ENCODE measurements at places on chromosomes 12 and 14.

GRCh38 chr14:48925184-48925583 lies 661.0 kb downstream of the RPS29 start:
- no peak for DNase-seq

DNA sequence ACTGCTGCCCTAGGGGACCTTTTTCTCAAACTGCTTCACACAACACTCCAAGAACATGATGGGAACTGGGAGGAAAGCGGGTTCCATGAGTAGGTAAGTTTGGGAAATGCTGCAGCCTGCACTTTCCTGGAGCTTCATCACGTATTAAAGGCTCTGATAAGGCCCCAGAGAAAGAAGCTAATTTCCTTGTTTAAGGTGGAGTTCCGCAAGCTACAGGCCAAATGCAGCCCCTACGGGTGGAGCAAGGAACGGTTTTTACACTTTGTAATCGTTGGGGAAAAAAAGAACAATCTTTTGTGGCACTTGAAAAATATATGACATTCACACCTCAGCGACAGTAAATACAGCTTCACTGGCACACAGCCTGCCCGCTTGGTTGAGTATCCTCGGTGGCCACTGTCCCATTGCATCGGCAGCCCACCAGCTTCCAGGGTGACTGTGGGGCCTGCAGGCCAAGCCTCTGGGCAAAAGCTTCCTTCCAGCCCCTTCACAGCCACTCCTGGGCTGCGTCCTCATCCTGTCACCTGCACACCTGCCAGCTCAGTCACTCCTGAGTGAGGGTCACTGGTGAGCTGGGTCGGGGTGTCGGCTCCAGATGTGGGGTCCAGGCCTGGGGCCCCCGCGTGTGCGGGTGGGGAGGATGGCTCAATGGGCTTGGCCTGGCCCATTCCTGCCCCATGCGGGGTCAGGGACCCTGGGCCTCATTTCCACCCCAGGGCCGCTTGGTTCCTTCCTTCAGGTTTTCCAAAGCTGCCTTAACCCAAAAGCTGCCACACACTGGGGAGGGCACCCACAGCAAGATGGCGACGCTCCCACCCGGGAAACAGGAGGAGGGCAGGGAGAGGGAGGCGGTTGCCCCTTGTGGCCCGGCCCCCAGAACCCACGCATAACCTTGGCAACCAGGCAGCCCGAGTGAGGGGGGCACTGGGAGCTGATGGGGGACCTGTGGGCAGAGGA lies 2.4 kb downstream of the AMN start:
- no peak for DNase-seq

DNA sequence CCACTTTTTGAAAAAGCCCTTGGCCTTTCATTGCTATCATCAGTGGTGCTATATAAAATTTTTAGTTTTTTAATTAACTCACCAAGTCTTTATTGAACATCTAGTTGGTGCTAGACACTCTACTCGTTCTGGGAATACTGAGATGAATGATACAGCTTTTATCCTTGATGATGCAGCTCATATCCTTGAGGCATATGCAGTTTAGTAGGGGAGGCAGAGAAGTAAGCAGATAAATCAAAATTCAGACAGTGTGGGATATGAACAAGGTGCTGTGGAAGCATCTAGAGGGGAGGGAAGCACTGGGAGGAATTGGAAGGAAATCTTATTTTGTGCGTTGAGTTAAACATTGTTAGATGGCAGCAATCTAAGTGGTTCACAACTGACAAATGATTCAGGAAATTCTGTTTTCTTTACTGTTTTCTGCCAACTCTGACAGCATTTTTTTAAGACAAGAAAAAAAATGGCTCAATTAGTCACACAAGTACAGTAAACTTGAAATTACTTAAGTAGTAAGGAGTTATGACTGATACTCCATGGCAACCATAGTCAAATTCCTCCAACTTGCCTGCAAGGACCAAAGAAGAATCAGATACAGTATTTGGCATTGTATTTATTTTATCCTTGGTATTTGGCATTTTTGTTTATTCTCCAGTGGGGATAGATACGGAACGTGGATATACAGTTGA lies 119.2 kb downstream of the TMTC2 start:
- no peak for DNase-seq

DNA sequence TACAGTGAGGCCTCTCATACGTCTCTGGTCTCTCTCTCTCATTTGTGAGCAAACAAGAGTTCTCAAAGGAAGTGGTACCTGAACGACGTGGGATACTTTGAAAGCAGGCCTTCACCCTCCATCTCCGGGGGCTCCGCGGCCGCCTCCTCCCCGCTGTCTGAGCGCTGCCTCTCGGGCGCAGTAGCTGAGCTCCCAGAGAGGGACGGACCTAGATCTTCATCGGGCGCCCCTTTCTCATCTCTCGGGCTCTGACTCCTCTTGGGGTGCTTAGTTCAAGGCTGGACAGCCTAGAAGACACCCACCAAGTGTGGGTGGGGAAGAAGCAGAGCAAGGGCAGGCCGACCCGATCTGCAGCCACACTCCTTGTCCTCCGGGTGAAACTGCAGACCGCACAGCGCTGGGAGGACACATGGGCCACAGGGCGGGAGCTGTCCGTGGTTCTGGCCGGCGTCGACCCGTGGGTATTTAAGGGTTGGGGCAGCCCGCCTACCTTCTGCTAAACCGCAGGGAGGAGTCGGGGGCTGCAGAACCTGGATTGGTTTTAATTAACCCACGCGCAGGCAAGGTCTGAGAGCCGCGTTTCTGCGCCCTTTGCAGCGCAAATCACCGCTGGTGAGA lies 92.7 kb downstream of the PAH start:
- no peak for DNase-seq

- DNase-seq = no peak
Measured at GRCh38 chr12:104694161-104694560, 237.4 kb downstream of the CHST11 start.

DNA sequence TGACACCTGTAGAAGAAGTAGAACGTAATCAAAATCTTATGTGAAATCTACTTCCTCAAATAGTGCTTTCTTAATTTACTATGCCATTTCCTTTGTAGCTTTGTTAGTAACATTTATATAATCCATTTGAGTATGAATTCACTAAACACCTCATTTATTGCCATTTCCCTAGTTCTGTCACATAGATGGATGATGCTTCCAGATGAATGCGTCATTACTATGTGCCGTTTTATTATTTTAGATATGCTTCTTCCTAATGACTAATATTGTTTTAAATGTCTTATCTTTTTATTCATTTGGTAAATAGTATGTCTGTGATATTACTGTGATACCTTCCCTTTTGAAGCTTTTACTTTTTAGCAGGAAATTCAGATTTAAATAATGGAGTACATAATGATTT lies 14.4 kb downstream of the FRMD6 start:
- no peak for DNase-seq

DNA sequence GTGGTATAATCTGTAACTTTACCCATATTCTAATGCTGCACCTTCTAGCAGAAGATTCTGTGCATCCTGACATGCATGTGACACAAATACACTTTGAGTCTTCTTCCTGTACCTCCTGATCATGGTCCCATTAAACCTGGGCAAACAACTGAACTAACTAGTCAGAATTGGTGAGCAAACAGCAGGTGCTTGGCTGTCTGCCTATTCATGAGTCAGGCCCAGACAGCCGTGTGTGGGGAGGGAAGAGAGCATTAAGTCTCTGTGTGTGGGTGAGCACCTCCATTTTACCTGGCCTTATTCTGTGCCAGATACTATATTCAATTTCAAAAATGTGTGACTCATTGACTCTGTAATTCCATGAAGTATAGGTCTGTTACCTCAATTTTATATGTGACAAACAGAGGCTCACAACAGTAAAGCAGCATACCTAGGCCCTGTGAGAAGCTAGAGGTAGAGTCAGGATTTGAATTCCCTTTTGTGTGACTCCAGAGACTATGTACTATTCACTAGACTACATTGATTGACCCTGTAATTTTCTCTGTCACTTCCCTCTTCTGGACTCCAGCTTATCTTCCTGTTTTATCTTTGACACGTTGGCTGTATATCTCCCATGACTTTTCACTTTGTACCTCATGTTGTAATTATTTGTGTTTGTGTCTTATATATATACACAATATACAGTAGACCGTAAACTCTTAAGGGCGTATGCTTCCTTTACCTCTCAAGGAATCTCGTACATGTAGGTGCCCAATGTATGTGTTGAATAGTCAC lies 32.2 kb downstream of the SUSD6 start:
- peak; percentile 75 for DNase-seq

DNA sequence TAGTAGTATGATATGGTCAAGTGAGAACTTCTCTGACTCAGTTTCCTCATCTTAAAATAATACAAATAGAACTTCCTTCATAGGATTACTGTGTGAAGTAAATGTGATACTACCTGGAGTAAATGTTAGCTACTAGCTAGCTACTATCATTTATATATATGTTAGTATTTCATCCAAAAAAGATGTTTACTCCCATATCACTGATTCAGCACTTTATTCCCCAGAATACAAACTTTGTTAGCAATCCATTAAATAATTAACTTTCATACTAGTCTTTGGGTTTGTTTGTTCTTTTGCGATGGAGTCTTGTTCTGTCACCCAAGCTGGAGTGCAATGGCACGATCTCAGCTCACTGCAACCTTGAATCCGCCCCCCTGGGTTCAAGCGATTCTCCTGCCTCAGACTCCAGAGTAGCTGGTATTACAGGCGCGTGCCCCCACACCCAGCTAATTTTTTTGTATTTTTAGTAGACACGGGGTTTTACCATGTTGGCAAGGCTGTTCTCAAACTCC lies 8.4 kb downstream of the SBNO1 start:
- DNase-seq = no peak

GRCh38 chr12:43891856-43892574 lies 56.1 kb downstream of the TMEM117 start:
- no peak for DNase-seq

DNA sequence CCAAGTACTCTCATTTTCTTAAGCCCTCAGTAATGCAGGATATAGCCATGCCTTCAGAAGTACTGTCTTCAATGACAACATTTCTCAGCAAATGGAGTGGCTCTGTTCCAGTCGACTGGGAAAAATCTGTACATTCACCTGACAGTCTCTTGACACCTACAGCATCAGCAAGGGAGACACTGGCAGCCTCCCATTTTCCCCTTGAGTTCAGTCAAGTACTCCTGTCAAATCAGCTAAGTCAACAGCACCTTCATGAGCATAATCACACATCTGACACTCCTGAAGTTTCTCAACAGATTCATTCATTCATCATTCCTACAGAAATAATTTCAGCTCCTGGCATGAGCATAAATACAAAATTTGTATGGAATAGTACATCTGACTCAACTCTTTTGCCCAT lies 46.1 kb downstream of the INTS13 start:
- no peak for DNase-seq

- DNase-seq = no peak
Measured at GRCh38 chr12:72560003-72560769, 288.0 kb downstream of the TRHDE start.

DNA sequence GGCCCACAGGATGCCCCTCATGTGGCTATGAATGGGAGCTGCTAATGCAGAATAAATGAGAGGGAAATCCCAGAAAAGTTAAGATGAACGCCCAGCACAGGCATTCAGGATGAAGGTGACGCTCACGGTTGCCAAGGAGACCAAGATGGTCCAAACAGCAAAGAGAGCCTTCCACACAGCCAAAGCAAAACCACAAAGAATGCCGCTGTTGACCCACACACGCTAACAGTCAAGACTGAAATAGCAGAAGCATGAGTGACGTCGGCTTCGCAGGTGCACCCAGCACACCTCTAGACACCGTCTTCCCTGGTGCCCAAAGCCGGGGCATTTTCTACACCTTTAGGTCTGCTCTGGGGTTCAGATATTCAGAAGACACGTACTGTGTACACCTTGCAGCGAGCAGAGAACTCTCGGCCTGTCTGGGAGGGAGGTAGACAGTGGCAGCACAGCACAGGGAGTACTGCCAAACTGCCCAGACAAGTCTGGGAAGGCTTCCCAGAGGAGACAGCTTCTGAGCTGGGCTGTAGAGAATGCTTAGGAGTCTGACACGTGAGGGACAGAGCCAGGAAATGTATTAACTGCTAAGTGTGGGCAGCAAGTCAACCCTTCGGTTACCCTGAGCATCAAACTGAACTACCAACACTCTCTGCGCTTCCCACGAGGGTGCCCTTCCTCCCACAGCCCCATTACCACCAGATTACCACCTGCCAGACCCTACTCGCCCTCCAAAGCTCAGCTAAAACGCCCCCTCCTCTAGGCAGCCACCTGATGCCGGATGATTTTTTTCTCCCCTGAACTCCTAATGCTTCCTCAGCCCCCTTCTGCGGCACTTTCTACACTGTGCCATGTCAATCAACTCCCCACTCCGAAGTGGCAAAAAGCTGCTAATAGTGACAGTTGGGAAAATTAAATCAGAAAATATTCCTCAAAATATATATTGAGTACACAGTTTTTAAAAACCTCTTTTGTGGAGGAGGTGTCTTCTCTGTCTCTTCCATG lies 50.1 kb downstream of the CCDC88C start:
- DNase-seq = no peak

- DNase-seq = no peak
Measured at GRCh38 chr12:56628671-56629458, 1.3 kb downstream of the BAZ2A start.
